ENCODE measurements at places on chromosomes 12 and 14.

GRCh38 chr14:51869411-51870100, 9.1 kb downstream of the GNG2 start:
- no peak for DNase-seq
- H3K4me3 ChIP-seq: no peak overlapping the region
- no peaks in the 10 kb centered on the region for H3K36me3 ChIP-seq
- no peaks in the 10 kb centered on the region for H3K27me3 ChIP-seq
- no peak overlapping the region for H3K27ac ChIP-seq

- H3K27ac ChIP-seq: no peak overlapping the region
- no peaks in the 10 kb centered on the region for H3K4me1 ChIP-seq
- H3K4me3 ChIP-seq: no peak overlapping the region
- DNase-seq: no peak
- no peaks in the 10 kb centered on the region for H3K27me3 ChIP-seq
Observed at GRCh38 chr12:56537546-56537945, 15.9 kb downstream of the RBMS2 start.

- H3K36me3 ChIP-seq: no peaks in the 10 kb centered on the region
- DNase-seq: no peak
- no peak overlapping the region for H3K27ac ChIP-seq
- no peaks in the 10 kb centered on the region for H3K27me3 ChIP-seq
Observed at GRCh38 chr12:117067638-117068037, 31.6 kb downstream of the TESC start.

DNA sequence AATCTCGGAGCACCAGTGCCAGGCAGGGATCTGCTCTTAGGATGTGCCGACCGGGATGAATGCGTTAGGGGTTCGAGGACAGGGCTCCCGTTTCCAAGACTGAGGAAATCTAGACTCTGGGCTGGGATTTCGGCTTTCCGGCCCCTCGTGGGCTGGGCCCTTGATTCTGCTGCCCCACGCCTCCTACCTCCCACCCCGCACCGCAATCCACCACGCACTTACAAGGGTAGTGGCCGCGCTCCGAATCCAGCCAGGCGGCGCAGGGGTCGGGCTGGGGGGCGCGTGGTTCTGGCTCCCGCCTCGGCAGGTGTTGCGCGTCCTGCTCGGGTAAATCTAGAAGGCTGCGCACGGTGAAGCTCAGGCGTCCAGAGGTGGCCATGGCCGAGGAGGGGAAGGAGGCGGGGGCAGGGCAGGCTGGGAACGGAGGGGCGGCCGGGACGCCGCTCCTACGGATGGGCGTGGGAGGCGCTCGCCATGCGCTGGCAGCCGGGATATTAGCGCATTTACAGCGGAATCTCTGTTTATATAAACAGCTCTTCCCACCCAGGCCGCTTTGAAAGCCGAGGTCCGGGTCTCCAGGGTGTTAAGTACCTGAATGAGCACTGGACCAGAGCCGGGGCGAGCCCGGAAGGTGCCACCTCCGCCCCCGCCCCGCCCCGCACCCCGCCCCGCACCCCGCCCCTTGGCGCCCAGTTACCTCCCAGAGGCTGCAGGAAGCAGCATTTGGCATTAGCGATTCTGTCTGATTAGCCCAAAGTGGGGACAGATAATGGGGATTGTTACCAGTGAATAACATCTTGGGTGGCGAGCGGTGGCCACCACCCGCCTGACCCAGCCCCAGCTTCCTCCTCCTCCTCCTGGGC, at the start of gene NKX2-8:
TSS of gene NKX2-8 (minus strand) at position 604 of the 863 bp plus-strand sequence. CDS start at position 379, 225 bp downstream.
- no peak within 1 kb of the TSS for H3K27ac ChIP-seq
- DNase-seq: no peak
- H3K4me3 ChIP-seq: no peak within 1 kb of the TSS

- H3K4me1 ChIP-seq: peaks cover 33% of the 10 kb centered on the region
- no peak overlapping the region for H3K4me3 ChIP-seq
- no peaks in the 10 kb centered on the region for H3K27me3 ChIP-seq
- H3K27ac ChIP-seq: no peak overlapping the region
Observed at GRCh38 chr14:92516344-92516965, 2.9 kb downstream of the RIN3 start.

DNA sequence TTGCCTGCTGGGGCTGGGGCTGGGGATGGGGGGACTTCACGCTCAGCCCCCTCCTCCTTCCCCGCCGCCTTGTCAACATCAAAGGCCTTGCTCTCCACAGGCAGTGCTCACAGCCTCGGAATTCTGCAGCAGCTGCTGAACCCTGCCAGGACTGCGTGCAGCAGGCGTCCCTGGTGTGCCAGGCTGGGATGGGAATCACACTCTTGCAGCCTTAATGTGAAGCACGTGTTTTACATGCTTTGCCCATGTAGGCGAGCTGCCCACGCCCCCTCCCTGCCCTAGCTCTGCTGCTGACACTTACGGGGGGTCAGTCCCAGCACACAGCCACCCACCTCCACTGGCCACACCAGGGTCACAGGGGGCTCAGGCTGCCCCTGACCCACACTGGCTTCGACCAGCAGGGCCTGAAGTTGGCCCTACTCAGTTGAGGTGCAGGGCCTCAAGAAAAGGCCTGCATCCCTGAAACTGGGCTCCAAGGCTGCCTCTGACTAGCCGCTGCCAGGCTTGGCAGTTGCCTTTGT, 276.2 kb upstream of the RTL1 start:
- no peaks in the 10 kb centered on the region for H3K4me1 ChIP-seq
- H3K27me3 ChIP-seq: no peaks in the 10 kb centered on the region
- no peak overlapping the region for H3K27ac ChIP-seq

All from B cell (primary cell).